CD4-positive, alpha-beta T cell treated with Interleukin-15 for 1 hour (primary cell): ENCODE measurements at places on chromosomes 4 and X.

- DNase-seq, result no peak
Observed at GRCh38 chrX:8244301-8244700, 73.2 kb upstream of the VCX2 start.

- no peak for DNase-seq
Observed at GRCh38 chrX:41522671-41523070, 75.5 kb downstream of the NYX start.

DNA sequence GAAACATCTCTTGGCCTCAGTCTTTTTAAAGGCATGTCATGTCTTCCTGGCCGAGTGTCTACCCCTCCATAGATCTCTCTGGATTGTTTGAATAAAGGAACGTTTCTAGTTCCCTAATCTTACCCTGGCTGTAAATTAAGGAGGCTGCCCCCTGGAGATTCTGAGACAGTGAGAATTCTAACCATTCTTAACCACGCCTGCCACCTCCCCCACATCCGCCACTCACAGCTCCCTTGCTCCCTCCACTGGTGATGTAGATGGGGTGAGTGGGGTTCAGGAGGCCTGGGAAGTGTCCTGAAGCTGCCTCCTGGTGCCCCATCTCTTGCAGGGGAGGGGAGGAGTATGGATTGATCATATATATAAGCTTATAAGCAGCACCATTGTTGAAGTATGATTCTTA, 48.0 kb upstream of the TRIM2 start:
- no peak for DNase-seq

GRCh38 chr4:175531405-175532091, 280.5 kb downstream of the GPM6A start:
- DNase-seq, result no peak

DNA sequence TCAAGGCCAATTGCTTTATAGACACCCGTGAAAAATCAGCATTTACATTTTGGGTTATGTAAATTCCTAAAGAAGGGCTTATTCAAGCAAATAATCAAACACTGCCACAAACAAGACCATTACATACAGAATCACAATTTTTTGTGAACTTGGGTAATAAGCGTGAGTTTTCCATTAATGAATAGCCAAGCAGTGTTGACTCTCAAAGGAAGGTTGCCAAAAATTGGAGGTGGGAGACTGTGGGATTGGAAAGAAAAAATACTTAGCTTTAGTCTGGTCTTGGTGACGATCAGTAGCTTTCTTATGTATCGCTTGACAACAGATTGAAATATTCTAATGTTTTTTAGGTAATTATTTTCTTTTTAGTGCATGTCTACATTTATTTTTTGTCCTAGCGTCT, 20.9 kb downstream of the LRRC66 start:
- no peak for DNase-seq

DNA sequence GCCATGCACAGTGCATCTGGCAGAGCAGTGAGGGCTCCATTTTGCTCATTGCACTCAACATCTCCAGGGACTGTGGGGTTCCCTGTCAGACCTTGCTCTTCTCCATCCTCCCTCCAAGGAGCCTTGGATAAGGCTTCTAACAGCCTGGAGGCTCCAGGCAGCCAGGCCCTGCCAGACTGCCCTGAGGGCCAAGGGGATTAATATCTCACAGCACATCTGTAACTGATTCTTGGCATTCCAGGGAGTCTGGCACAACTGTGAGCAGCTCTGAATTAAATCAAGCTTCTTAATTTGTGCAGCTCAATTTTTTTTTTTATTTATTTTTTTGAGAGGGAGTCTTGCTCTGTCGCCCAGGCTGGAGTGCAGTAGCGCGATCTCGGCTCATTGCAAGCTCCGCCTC, 224.5 kb upstream of the PGRMC2 start:
- no peak for DNase-seq

GRCh38 chr4:10706236-10706635, 21.7 kb upstream of the CLNK start:
- no peak for DNase-seq

- no peak for DNase-seq
Observed at GRCh38 chr4:105154576-105154975, 7.9 kb downstream of the TET2 start.

GRCh38 chr4:120801137-120801758, 121.3 kb downstream of the PRDM5 start:
- no peak for DNase-seq

DNA sequence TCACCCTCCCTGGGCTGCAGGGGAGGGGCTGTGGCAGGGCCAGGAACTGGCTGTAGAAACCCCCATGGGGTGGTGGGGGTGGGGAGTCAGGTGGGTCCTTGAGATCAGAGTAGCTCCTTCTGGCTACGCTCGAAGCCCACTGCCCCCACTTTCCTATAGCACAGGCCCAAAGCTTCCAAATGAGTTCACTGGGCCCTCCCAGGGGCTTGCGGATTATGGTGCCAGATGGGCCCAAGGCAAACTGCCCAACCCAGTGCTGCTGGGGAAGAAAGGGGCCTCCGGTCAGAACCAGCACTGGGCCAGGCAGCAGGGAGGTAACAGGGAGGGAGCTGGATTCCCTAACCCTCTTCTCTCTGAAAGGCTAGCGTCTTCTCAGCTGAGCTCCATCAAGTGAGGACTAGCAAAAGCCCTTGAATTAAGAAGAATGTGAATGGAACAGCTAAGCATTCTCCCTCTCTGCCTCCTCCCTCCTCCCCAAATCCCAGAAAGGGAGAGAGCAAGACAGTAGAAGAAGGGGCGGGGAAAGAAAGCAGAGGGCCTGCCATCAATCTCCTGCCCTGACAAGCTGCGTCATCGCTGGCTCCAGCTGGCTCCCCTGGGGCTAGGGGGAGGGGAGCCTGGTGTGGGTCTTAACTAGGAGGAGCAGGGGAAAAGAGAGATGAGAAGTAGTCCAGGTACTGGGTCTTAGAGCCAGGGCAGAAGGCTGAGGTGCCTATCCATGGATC, 34.7 kb downstream of the FRMPD3 start:
- no peak for DNase-seq

DNA sequence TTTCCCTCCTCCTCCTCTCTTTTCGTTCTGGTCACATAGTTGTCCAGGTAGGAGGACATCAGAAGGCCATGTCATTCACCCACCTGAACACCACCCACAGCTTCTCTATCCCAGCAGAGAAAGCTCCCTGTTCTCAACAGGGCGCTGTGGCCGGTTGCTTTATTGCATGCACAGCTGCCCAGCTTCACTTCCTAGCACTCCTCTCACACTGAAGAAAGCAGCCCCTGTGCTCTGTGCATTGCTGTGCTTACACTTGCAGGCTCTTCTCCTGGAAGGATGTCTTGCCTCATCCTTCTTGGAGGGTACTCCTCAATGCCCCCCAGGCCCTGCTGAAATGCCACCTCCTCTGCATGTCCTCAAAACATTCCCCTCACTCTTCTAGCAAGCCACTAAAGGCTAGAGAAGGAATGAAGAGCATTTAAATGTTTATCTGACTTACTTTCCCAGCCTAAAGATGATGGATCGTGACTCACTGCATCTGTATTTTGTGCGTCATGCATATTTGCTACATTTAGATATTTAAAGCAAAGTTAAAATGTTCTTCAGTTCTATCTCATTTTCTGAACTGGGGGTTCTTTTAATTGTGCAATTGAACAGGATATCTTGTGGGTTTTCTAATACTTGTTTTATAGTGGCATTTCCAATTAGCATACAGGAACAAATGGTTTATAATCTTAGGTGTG, 186.4 kb upstream of the PUDP start:
- DNase-seq, result no peak

DNA sequence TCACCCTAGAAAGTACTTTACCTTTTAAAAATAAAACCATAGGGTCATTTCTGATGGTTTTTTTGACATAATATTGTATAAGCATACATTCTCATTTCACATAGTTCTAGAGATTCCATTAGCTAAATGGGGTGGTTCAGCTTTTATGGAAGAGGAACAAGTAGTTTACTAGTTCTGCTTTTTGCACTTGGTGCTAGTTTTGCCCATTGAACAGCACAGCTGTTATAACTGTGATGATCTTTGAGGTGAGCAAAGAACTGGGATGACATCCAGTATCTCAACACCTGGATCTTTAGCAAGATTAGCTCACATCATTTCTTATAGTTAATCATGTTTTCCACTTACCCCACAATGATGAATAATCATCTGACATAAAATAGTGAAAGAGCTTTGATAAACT, 40.9 kb downstream of the MOB1B start:
- DNase-seq, result no peak

GRCh38 chr4:168293386-168293975, 25.1 kb downstream of the DDX60 start:
- no peak for DNase-seq

DNA sequence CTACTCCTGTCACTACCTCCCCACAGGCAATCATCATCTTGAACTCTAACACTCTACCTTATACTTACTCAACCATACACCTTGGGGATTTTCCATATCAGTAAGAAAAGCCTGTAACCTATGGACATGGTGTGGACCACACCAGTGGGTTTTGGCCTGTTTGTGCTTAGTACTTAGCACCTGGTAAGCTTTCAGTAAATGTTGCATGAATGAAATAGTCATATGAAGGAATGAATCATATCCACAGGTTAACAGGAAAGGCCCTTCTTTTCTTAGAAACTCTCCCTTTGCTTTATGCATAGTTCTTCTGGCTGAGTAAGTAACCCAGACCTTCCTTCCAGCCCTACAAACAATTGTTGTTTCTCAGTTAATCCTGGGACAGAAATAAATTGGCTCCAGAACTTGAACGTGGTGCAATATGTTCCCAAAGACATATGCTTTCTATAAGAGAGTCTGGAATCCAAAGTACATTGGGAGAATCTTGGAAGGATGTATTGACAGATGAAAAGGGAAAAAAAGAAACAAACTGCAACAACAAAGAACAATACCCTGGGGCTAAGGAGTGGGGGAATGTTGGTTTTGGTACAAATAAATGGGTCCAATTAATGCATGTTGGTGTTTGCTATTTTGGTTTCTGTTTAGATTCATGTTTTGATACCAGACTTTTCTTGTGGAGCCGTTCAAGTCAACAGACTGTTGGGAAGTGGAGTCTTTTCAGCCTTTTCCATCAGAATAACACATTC, 27.8 kb downstream of the RASL11B start:
- no peak for DNase-seq

DNA sequence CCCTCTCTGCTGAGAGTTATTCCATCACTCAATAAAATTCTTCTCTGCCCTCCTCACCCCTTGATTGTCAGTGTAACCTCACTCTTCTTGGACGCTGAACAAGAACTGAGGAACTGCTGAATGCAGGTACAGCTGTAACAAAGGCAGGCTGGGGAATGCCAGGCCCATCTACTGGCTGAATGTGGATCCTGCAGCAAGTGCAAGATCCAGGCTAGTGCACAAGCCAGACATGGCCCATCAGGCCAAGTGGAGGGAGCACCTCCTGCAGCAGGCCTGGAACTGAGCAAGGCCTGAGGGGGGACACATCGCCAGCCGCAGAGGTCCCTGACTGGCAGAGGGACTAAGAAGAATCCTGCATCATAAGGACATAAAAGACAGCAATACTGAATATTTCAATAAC, 411.8 kb upstream of the PCDH10 start:
- no peak for DNase-seq

- DNase-seq, result no peak
Observed at GRCh38 chr4:147596981-147597380, 20.2 kb upstream of the TMEM184C start.

DNA sequence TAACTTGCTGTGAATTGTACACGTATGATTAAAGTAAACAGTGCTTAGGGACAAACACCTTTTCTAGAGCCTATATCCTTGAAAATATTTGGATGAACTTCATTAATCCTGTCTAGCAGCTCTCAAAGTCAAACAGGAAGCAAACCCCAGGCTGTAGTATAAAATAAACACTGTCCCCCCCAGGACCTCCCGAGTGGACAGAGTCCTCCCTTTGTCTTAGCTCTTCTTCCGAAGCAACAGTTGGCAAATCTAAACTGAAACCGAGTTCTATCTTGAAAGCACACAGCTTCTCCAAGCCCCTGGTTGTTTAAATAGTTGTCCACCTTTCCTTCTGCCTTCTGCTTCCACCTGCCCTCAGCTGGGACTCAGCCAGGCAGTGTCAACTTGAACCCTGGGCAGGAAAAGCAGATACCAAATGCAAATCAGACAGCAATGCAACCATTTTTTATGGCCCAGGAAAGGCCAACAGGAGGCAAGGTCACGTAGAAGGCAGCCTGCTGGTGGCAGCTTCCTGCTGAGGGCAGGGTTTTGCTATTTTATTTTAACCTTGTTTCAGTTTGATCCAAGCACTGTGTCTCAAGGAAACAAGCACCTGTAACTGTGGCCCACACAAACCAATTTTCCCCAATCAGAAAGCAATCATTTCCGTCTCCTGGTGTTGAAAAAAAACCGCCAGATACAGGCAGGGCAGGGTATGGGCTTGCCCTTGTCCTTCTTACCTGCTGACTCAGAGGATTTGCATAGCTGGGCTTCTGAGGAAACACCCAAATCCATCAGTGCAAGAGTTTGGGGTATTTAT, 110.3 kb upstream of the KIT start:
- DNase-seq, result no peak

GRCh38 chrX:136171420-136171819, 24.1 kb downstream of the FHL1 start:
- DNase-seq, result no peak

- no peak for DNase-seq
Observed at GRCh38 chr4:8185930-8186329, 13.2 kb upstream of the SH3TC1 start.

- DNase-seq, result no peak
Observed at GRCh38 chr4:106083065-106083464, 187.8 kb downstream of the NPNT start.

DNA sequence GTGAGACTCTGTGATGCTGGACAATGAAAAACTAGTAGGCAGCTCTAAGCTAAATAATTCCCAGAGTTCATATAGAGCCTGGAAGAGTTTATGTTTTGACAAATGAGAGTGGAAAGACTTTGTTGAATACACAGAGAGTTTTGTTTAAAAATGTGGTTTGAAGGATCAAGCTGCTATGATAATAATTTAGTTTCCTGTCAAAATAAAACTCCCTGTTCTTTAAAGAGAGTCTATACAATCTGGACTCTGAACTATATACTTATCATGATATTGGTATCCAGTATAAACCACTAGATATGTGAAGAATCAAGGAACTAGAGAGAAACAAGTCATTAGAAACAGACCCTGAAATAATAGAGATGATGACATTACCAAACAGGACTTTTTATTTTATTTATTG, 158.6 kb downstream of the C4orf33 start:
- no peak for DNase-seq

- no peak for DNase-seq
Observed at GRCh38 chr4:2296631-2297601, 35.0 kb upstream of the MXD4 start.

GRCh38 chr4:24607334-24607733, 23.0 kb upstream of the DHX15 start:
- no peak for DNase-seq

DNA sequence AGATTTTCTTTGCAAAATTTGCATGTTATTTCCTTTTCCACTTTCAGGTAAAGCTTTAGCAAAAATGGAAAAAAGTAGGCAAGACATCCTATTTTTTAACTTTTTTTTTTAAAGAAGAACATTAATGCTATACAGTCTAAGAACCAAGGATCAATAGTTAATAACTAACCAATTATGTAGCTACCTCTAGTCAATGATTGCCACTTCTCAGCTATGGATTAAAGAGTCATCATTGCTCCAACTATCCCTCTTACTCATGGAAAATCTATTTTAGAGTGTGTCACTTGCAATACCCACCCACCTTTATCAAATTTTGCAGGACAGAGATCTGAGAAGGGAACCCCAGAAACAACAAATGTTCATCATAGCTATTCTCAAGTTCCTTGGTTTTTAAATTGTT, 223.1 kb downstream of the ANK2 start:
- no peak for DNase-seq
